ENCODE measurements at places on chromosomes 12 and 14.

DNA sequence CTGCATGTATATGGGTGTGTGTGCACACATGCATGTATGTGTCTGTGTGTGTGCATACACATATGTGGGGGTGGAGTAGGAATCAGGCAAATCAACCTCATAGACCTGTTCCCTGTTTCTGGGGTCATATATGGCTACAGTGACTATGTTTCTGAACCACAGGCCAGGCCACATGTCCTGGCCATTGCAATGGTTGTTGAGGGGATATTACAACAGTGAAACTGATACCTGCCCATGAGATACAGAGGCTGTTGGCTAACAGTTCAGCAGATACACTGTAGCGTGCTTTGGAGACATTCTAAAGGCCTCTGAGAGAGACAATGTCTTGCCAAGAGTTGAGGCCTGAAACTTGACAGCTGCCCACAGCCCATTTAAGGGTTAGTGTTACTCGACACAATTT is 47.3 kb upstream of the FOS start:
- H3K27ac ChIP-seq = peak overlapping the region; percentile 67
- no peak overlapping the region for H3K4me3 ChIP-seq
- no peaks in the 10 kb centered on the region for H3K27me3 ChIP-seq

- DNase-seq = no peak
- H3K4me3 ChIP-seq = no peak overlapping the region
- no peaks in the 10 kb centered on the region for H3K27me3 ChIP-seq
- no peaks in the 10 kb centered on the region for H3K36me3 ChIP-seq
- H3K27ac ChIP-seq = no peak overlapping the region
Observed at GRCh38 chr14:102625564-102626296, 33.3 kb downstream of the RCOR1 start.

- no peak overlapping the region for H3K27ac ChIP-seq
- no peak for DNase-seq
- H3K36me3 ChIP-seq = no peaks in the 10 kb centered on the region
Observed at GRCh38 chr12:92123780-92124688, 21.6 kb downstream of the BTG1 start.

DNA sequence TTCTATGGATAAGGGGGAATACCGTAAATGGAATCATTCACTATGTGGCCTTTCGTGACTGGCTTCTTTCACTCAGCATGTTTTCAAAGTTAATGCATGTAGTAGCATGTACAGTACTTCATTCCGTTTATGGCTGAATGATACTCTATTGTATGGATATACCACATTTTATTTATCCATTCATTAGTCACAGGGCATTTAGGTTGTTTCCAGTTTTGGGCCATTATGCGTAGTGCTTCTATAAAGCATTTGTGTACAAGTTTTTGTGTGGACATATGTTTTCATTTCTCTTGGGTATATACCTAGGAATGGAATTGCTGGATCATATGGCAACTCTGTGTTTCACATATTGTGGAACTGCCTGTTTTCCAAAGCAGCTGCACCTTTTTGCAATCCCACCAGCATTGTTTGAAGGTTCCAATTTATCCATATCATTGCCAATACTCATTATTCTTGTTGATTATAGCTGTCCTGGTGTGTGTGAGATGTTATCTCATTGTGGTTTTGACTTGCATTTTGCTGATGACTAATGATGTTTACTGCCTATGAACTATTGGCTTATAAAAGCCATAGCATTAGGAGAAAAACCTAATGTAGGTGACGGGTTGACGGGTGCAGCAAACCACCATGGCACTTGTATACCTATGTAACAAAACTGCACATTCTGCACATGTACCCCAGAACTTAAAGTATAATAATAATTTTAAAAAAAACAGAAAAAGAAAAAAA is 45.5 kb downstream of the ATF7IP start:
- no peaks in the 10 kb centered on the region for H3K27me3 ChIP-seq
- no peak overlapping the region for H3K4me3 ChIP-seq
- no peak overlapping the region for H3K27ac ChIP-seq
- H3K36me3 ChIP-seq = no peaks in the 10 kb centered on the region

DNA sequence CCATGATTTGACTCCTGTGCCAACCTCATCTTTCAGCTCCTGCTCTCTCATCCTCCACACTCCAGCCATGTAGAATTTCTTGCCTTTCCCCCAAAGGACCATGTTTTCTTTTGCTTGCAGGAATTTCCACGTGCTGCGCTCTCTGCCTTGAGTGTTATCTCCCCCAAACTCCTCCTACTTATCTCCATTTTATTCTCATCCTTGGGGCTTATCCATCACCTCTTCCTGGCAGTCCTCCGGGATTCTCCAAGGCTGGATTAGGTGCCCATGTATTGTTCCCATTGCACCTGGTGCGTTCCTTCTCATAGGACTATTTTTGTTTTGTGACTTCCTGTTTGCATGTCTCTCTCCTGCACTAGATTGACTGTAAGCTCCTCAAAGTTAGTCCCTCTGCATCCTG is 7.0 kb upstream of the MAX start:
- DNase-seq = no peak
- H3K27ac ChIP-seq = no peak overlapping the region
- H3K4me1 ChIP-seq = no peaks in the 10 kb centered on the region
- H3K4me3 ChIP-seq = no peak overlapping the region
- no peaks in the 10 kb centered on the region for H3K36me3 ChIP-seq

- no peaks in the 10 kb centered on the region for H3K36me3 ChIP-seq
- H3K27ac ChIP-seq = no peak overlapping the region
- no peak overlapping the region for H3K4me3 ChIP-seq
- H3K4me1 ChIP-seq = peaks cover 30% of the 10 kb centered on the region
- no peak for DNase-seq
Observed at GRCh38 chr12:29564925-29565324, 67.4 kb upstream of the OVCH1 start.

DNA sequence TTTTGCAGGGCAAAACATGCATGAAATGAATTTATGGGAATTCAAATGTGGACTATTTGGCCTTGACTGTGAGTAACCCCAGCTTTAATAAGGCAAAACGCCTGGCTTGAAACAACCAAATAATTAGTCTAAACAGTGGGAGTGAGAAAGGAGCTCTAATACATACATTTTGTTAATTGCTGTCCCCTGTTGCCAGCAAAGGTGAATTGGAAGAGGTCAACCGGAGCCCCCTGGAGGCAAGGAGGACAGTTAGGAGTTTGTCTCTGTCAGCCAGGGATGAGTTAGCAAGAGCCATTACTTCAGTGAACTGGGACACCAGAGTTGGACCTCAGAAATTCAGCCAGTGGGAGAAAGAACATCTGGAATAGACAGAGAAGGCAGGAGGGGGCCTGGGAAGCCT is 17.4 kb downstream of the KRT76 start:
- DNase-seq = no peak
- H3K27me3 ChIP-seq = peaks cover 9% of the 10 kb centered on the region
- H3K36me3 ChIP-seq = no peaks in the 10 kb centered on the region
- H3K27ac ChIP-seq = no peak overlapping the region
- no peak overlapping the region for H3K4me3 ChIP-seq
- H3K4me1 ChIP-seq = no peaks in the 10 kb centered on the region

GRCh38 chr14:102046337-102047278 is 40.2 kb downstream of the HSP90AA1 start:
- peaks cover 93% of the 10 kb centered on the region for H3K36me3 ChIP-seq
- H3K27ac ChIP-seq = peak overlapping the region; percentile 41
- peaks cover 16% of the 10 kb centered on the region for H3K4me1 ChIP-seq
- H3K4me3 ChIP-seq = no peak overlapping the region

DNA sequence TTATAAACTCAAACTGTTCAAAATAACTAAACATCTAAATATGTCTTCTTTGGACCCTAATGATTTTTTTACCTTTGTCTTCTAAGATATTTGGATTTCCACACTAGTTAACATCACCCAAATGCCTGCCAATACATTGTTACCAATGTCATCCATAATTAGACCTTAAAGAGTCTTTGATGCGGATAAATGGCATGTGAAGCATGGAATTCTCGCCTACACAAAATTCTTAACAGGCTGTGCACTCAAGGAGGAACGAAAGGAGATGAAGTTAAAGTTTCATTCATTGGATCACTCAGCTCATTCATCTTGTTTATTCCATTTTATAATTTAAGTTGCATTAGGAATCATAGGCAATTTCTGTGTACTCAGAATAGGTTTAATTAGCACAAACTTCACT is 219.7 kb downstream of the ACSS3 start:
- H3K27me3 ChIP-seq = no peaks in the 10 kb centered on the region
- no peak overlapping the region for H3K4me3 ChIP-seq
- DNase-seq = no peak
- no peaks in the 10 kb centered on the region for H3K36me3 ChIP-seq
- no peaks in the 10 kb centered on the region for H3K4me1 ChIP-seq

GRCh38 chr12:76043377-76043776 is 11.8 kb upstream of the PHLDA1 start:
- H3K27ac ChIP-seq = no peak overlapping the region
- no peaks in the 10 kb centered on the region for H3K27me3 ChIP-seq
- DNase-seq = no peak
- peaks cover 4% of the 10 kb centered on the region for H3K36me3 ChIP-seq
- H3K4me1 ChIP-seq = no peaks in the 10 kb centered on the region
- no peak overlapping the region for H3K4me3 ChIP-seq

DNA sequence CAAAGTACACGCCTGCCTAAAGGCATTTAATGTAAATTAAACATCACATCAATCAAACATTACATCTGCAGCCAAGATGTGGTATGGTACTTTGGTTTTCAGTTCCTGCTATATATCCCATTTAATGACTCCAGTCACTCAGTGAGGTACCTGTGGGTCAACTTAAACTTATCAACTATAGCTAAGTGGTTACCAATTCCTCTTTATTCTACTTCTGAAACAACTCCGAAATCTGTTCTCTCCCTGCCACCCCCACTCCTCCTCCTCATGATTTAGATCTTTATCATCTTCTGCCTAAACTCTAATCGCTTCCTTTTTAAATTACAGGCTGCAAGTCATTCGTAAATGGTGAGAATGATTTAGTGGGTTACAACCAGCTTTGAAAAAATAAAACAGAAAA is 57.9 kb downstream of the BCL2L14 start:
- peaks cover 36% of the 10 kb centered on the region for H3K36me3 ChIP-seq
- H3K4me3 ChIP-seq = no peak overlapping the region
- H3K27me3 ChIP-seq = no peaks in the 10 kb centered on the region
- no peak for DNase-seq
- no peak overlapping the region for H3K27ac ChIP-seq

DNA sequence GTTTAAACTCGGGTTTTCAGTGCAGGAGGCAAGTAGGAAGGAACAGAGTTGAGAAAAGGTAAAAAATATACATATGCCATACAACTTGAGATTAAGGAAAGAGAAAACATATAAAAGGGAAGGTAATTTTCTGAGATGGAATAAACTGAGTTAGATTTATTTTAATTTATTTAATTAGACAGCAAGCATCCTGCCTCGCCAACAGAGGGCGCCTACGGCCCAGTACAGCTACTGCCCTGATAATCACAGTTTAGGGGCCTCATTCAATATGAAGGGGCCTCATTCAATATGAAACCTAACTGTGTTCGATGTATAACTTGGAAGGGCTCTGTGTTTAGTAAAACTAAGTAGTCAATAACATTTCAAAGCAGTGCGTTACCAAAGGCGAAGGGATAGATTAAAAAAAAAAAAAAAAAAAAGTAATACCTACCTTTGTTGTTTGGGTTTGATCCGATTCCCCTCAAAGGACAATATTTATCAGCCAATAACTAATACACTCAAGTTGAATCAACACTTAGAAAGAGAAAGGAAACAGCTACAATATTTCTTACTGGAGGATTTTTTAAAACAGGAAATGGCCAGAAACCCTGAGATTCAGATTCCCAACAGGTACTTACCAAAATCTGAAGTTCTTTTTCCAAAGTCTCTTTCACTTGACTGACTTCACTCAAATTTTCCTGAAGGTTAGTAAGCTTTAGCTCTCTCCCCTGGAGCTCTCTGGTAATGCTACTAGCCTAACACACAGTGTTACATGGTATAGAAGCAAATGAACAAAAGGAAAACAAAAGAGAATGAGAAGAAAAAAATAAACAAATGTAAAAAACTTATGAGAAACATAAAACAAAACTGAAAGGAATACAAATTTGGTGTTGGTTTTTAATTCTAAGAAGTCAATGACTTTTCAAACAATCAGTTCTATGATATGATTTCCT is 70.0 kb upstream of the VPS33A start:
- no peaks in the 10 kb centered on the region for H3K4me1 ChIP-seq
- H3K27ac ChIP-seq = no peak overlapping the region
- H3K4me3 ChIP-seq = no peak overlapping the region
- H3K36me3 ChIP-seq = peaks cover 79% of the 10 kb centered on the region

- no peak overlapping the region for H3K4me3 ChIP-seq
- no peak for DNase-seq
- H3K4me1 ChIP-seq = no peaks in the 10 kb centered on the region
- H3K27ac ChIP-seq = no peak overlapping the region
- no peaks in the 10 kb centered on the region for H3K27me3 ChIP-seq
Observed at GRCh38 chr14:37145395-37145794, 27.0 kb downstream of the SLC25A21 start.

DNA sequence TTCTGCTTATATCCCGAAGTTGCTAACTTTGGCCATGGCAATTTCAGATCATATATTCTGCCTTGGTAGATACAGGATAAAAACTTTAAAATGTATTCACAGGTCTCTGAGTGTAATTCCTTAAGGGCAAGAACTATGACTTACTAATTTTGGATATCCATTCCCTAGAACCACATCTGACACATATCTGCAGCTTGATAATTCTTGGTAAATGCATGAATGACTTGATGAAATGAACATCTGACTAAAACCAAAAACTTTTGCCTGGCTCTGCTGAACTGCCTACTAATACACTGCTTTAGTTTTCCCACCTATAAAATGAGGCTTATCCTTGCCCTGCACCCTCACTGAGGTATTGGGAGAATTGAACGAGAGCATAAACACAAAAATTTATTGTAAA is 32.2 kb downstream of the SLC25A21 start:
- H3K27me3 ChIP-seq = no peaks in the 10 kb centered on the region
- no peak overlapping the region for H3K4me3 ChIP-seq

GRCh38 chr14:101442451-101442850 is 118.8 kb upstream of the DIO3 start:
- H3K4me1 ChIP-seq = no peaks in the 10 kb centered on the region
- no peak overlapping the region for H3K27ac ChIP-seq
- H3K4me3 ChIP-seq = no peak overlapping the region
- DNase-seq = no peak
- H3K36me3 ChIP-seq = no peaks in the 10 kb centered on the region
- peaks cover 35% of the 10 kb centered on the region for H3K27me3 ChIP-seq

DNA sequence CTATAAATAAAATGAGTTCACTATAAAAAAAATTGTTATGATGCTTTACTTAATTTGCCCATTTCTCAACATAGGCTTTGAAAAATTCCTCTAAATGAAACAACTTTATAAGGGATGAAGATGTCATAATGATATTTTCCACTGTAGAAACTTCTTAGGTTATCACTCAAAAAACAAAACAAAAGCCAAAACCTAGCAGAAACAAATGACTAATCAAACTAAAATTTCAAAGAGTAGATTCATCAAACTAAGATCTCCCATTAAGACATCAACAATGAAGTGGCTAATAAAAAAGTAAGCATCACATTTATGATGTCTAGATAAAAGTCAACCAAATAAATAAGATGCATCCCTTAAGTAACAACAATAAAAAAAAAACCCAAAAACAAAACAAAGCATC is 36.9 kb upstream of the TTC7B start:
- H3K36me3 ChIP-seq = no peaks in the 10 kb centered on the region
- no peak overlapping the region for H3K27ac ChIP-seq
- no peak overlapping the region for H3K4me3 ChIP-seq
- no peaks in the 10 kb centered on the region for H3K4me1 ChIP-seq

- H3K4me3 ChIP-seq = no peak overlapping the region
- H3K27me3 ChIP-seq = peaks cover 3% of the 10 kb centered on the region
- DNase-seq = no peak
- H3K27ac ChIP-seq = no peak overlapping the region
- H3K4me1 ChIP-seq = no peaks in the 10 kb centered on the region
- H3K36me3 ChIP-seq = no peaks in the 10 kb centered on the region
Observed at GRCh38 chr12:119044094-119044493, 62.8 kb downstream of the SRRM4 start.
